ENCODE measurements at places on chromosomes 4 and X. TPM values are rescaled to one million over a fixed set of nuclear protein-coding genes. Genes with fewer than 3 reads are reported as not detected.

NRK gene
- not detected for total RNA-seq

PNMA6A gene
- total RNA-seq, result 5.5 TPM

DCX gene
- not detected for total RNA-seq

PPARGC1A gene
- total RNA-seq, result 0.14 TPM

ODAPH gene
- not detected for total RNA-seq

AFM gene
- total RNA-seq, result not detected

ITM2A gene
- not detected for total RNA-seq

TEX28 gene
- total RNA-seq, result not detected

CT47B1 gene
- 0.07 TPM for total RNA-seq

SH3D19 gene
- total RNA-seq, result 25.5 TPM

CYSLTR1 gene
- total RNA-seq, result not detected

F9 gene
- total RNA-seq, result not detected

CABS1 gene
- not detected for total RNA-seq

TASL gene
- not detected for total RNA-seq

TMEM144 gene
- 4.7 TPM for total RNA-seq

CSAG1 gene
- 0.54 TPM for total RNA-seq

DGAT2L6 gene
- not detected for total RNA-seq

KIT gene
- total RNA-seq, result not detected

NKX6-1 gene
- 0.58 TPM for total RNA-seq

LIMCH1 gene
- total RNA-seq, result 37.9 TPM

MAGEA2 gene
- 0.13 TPM for total RNA-seq

RAB33A gene
- total RNA-seq, result 0.20 TPM

ALAS2 gene
- not detected for total RNA-seq

NKRF gene
- total RNA-seq, result 17.3 TPM

CITED1 gene
- 1.8 TPM for total RNA-seq

MAGEB16 gene
- not detected for total RNA-seq

PAK3 gene
- not detected for total RNA-seq

SLC6A8 gene
- total RNA-seq, result 13.6 TPM

MAGEA9B gene
- total RNA-seq, result not detected

COX7B gene
- 612 TPM for total RNA-seq

ADH7 gene
- not detected for total RNA-seq

Data from A549 treated with CORT108297 at 1 μM for 4 hours (cell line).